Endothelial cell (in vitro differentiated cells): ENCODE measurements at places on chromosomes 3 and 15.
A peak's percentile ranks its signal among the peaks of the same experiment; 100 is the strongest.

DNA sequence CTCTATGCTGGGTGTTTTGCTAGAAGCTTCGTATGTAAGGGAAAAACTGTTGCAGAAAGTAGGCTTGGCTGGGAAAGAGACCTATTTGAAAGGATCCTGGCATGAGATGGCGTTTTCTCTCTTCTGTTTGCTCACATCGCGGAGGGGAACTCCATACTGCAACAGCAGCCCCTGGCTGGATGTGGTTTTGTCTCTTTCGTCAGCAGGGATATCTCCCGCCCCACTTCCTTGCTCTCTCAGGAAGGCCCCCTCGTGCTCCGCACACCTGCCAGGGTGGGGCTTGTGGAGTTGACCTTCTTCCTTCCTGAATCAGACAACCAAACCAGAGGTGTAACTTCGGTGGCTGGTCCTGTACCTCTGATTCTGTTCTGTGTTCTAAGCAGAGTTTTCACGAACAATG is 26.4 kb upstream of the MYZAP start:
- peaks cover 7% of the 10 kb centered on the region for H3K27me3 ChIP-seq
- H3K27ac ChIP-seq, result peak overlapping the region; percentile 61
- peaks cover 13% of the 10 kb centered on the region for H3K36me3 ChIP-seq
- peaks cover 45% of the 10 kb centered on the region for H3K4me1 ChIP-seq
- no peak for DNase-seq

- H3K27me3 ChIP-seq, result no peaks in the 10 kb centered on the region
- no peaks in the 10 kb centered on the region for H3K4me1 ChIP-seq
- no peaks in the 10 kb centered on the region for H3K36me3 ChIP-seq
- no peak overlapping the region for H3K4me3 ChIP-seq
- DNase-seq, result no peak
Observed at GRCh38 chr15:100471933-100472332, 56.8 kb downstream of the CERS3 start.

- no peak for DNase-seq
- H3K27ac ChIP-seq, result no peak overlapping the region
- H3K27me3 ChIP-seq, result peaks cover 2% of the 10 kb centered on the region
- H3K4me1 ChIP-seq, result peaks cover 9% of the 10 kb centered on the region
Observed at GRCh38 chr3:196274585-196274984, 12.9 kb downstream of the PCYT1A start.

GRCh38 chr3:145959457-145960088 is 201.4 kb downstream of the PLOD2 start:
- H3K4me3 ChIP-seq, result no peak overlapping the region
- DNase-seq, result no peak
- no peaks in the 10 kb centered on the region for H3K27me3 ChIP-seq
- no peak overlapping the region for H3K27ac ChIP-seq

GRCh38 chr3:197340521-197340871 is 42.1 kb upstream of the DLG1 start:
- no peaks in the 10 kb centered on the region for H3K36me3 ChIP-seq
- peaks cover 7% of the 10 kb centered on the region for H3K27me3 ChIP-seq
- H3K27ac ChIP-seq, result no peak overlapping the region
- no peak for DNase-seq
- peaks cover 5% of the 10 kb centered on the region for H3K4me1 ChIP-seq

GRCh38 chr15:81530271-81530691 is 156.3 kb upstream of the TMC3 start:
- no peaks in the 10 kb centered on the region for H3K27me3 ChIP-seq
- no peak for DNase-seq
- peaks cover 12% of the 10 kb centered on the region for H3K4me1 ChIP-seq
- H3K36me3 ChIP-seq, result no peaks in the 10 kb centered on the region

DNA sequence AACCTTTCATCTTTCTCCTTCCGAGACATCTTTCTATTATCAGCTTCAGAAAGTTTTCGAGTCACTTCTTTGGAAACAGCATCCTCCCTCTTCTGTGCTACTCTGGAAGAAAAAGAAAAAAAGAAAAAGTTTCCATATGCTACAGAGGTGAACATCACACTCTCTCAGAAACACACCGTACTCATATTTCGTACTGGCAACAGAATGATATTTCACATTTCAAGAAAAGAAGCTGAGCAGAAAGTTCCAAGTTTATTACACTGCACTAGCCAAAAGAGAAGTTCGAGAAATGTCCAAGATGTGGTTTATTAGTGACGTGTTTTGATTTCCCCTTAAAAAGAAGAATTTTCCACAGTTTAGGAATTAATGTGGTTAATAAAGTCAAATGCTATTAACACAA is 6.0 kb downstream of the SSR3 start:
- DNase-seq, result no peak
- peaks cover 11% of the 10 kb centered on the region for H3K36me3 ChIP-seq
- H3K27ac ChIP-seq, result no peak overlapping the region
- H3K4me1 ChIP-seq, result peaks cover 27% of the 10 kb centered on the region
- no peak overlapping the region for H3K4me3 ChIP-seq

DNA sequence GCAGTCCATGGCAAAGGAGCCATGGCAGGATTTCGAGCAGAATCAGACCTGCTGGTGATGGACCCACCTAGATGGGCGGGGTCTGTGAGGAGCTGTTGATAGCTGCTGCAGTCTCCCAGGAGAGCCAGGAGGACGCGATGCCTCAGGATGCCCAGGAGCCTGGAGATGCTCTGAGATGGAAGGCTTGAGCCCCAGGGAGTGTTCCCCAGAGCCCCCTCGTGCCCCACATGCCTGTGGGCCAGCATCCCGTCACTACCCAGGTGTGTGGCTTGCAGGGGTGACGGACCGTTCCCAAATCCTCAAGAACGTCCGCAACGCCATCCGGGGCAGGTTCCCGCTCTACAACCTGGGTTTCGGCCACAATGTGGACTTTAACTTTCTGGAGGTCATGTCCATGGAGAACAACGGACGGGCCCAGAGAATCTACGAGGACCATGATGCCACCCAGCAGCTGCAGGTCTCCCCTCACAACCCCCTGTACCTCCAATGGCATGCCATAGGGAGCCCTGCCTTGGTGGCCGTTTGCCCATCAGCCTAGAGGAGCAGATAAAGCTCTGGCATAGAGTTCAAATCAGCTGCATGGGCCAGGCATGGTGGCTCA is 6.7 kb downstream of the ITIH1 start:
- H3K27ac ChIP-seq, result no peak overlapping the region
- H3K36me3 ChIP-seq, result no peaks in the 10 kb centered on the region

DNA sequence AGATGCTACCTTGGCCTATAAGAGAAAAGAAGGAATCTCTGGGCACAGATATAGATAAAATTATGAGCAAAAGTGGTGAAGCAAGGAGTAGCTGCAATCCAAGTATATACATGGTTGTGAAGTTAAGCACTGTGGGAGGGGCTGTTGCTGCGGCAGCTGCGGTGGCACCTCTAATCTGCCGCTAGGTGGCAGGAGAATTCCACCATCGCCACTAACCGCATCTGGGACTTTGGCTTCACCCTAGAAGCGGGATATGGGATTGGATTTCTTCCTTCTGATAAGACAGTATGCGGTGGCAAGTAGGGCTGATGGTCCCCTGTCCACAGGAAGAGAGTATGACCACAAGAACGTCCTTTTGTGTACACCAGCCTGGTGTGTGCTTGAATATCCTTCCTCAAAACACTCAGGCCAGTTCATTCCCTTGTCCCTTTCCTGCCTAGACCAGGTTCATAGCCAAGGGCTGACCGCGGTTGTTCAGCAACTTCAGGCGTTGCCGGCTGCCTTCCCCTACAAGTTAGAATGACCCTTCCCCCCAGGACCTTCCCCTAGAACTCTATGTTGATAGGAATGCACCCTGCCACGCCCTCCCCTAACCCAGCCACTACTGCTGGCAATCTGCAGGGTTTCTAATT is 5.1 kb downstream of the MAGEL2 start:
- peak; percentile 59 for DNase-seq
- H3K27ac ChIP-seq, result no peak overlapping the region
- H3K36me3 ChIP-seq, result peaks cover 5% of the 10 kb centered on the region
- H3K4me3 ChIP-seq, result no peak overlapping the region
- H3K27me3 ChIP-seq, result peaks cover 1% of the 10 kb centered on the region

GRCh38 chr15:37995461-37996347 is 61.3 kb downstream of the TMCO5A start:
- no peaks in the 10 kb centered on the region for H3K36me3 ChIP-seq
- no peaks in the 10 kb centered on the region for H3K4me1 ChIP-seq
- no peak overlapping the region for H3K27ac ChIP-seq
- no peaks in the 10 kb centered on the region for H3K27me3 ChIP-seq
- H3K4me3 ChIP-seq, result no peak overlapping the region
- peak; percentile 45 for DNase-seq

DNA sequence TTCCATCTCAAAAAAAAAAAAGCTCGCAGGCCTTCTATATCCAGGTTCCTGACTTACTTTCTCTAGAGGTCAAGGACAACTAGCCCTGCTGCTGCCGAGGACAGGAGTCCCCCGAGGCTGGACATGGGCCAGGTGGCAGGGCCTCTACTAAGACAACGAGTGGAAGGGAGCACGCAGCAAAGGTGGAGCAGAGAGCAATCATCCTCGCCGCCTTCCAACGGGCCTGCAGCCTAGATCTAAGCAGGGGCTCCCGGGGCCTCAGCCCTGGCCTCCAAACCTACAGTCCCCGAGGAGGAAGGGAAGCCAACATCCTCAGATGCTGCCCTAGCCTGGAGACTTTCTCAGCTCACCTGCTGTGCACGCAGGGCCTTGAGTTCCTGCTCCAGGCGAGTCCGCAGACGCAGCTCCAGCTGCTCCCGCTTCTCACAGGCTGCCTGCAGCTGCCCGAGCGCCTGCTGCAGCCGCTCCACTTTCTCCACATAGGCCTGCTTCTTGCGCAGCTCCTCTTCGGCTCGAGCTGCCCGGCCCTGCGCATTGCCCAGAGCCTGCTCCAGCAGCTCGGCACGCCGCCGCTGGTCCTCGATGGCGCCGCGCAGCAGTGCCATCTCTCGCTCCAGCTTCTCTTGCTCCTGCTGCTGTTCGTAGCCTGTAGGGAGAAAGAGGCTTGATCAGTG is 12.9 kb downstream of the AMOTL2 start:
- no peak for DNase-seq
- peaks cover 54% of the 10 kb centered on the region for H3K36me3 ChIP-seq
- H3K27me3 ChIP-seq, result peaks cover 18% of the 10 kb centered on the region
- peaks cover 27% of the 10 kb centered on the region for H3K4me1 ChIP-seq
- H3K4me3 ChIP-seq, result no peak overlapping the region

- H3K27me3 ChIP-seq, result peaks cover 1% of the 10 kb centered on the region
- no peak for DNase-seq
- H3K4me3 ChIP-seq, result no peak overlapping the region
Observed at GRCh38 chr3:60657972-60658371, 593.3 kb downstream of the FHIT start.

- peaks cover 10% of the 10 kb centered on the region for H3K36me3 ChIP-seq
- no peak for DNase-seq
- no peak overlapping the region for H3K27ac ChIP-seq
- peaks cover 20% of the 10 kb centered on the region for H3K4me1 ChIP-seq
- H3K4me3 ChIP-seq, result no peak overlapping the region
- peaks cover 5% of the 10 kb centered on the region for H3K27me3 ChIP-seq
Observed at GRCh38 chr3:127224118-127224517, 31.2 kb downstream of the PRR23E start.

DNA sequence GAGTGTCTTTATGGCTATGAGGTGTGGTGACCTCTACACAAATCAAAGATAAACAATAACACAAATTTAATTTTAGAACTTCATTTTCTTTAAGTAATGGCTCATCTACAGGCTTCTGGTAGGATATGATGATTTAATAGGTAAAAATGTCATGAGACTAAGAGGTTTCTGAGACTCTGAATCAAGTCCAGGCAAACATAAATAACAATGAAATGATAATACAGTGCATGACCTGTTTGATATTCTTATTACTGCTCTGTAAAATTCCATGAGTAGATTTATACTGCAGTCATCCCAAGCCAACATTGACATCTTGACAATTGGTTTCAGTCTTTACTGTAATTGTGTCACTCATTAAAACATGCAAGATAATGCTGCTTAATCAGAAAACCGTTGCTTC is 936.8 kb downstream of the MCTP2 start:
- H3K4me3 ChIP-seq, result no peak overlapping the region
- no peak for DNase-seq
- no peaks in the 10 kb centered on the region for H3K27me3 ChIP-seq
- H3K4me1 ChIP-seq, result no peaks in the 10 kb centered on the region
- no peak overlapping the region for H3K27ac ChIP-seq

- no peak overlapping the region for H3K4me3 ChIP-seq
- no peaks in the 10 kb centered on the region for H3K4me1 ChIP-seq
- H3K36me3 ChIP-seq, result no peaks in the 10 kb centered on the region
- no peak overlapping the region for H3K27ac ChIP-seq
- no peaks in the 10 kb centered on the region for H3K27me3 ChIP-seq
Observed at GRCh38 chr3:77800893-77801292, 761.0 kb downstream of the ROBO2 start.

GRCh38 chr3:22994781-22995180 is 208.3 kb upstream of the UBE2E2 start:
- no peak for DNase-seq
- H3K27me3 ChIP-seq, result peaks cover 5% of the 10 kb centered on the region
- no peaks in the 10 kb centered on the region for H3K4me1 ChIP-seq
- no peak overlapping the region for H3K4me3 ChIP-seq

- no peaks in the 10 kb centered on the region for H3K36me3 ChIP-seq
- no peak for DNase-seq
- H3K27me3 ChIP-seq, result no peaks in the 10 kb centered on the region
- no peak overlapping the region for H3K4me3 ChIP-seq
Observed at GRCh38 chr3:89570465-89570864, 463.0 kb downstream of the EPHA3 start.

GRCh38 chr3:69406163-69406562 is 20.3 kb upstream of the FRMD4B start:
- peaks cover 3% of the 10 kb centered on the region for H3K27me3 ChIP-seq
- H3K4me3 ChIP-seq, result no peak overlapping the region
- no peak overlapping the region for H3K27ac ChIP-seq

- no peak for DNase-seq
- H3K27ac ChIP-seq, result no peak overlapping the region
- H3K27me3 ChIP-seq, result no peaks in the 10 kb centered on the region
- H3K4me1 ChIP-seq, result no peaks in the 10 kb centered on the region
Observed at GRCh38 chr3:102018551-102018950, 169.2 kb downstream of the NFKBIZ start.

GRCh38 chr3:142694225-142694624 is 29.6 kb upstream of the TRPC1 start:
- peaks cover 3% of the 10 kb centered on the region for H3K4me1 ChIP-seq
- no peak overlapping the region for H3K4me3 ChIP-seq
- no peaks in the 10 kb centered on the region for H3K36me3 ChIP-seq
- H3K27ac ChIP-seq, result no peak overlapping the region
- no peak for DNase-seq
